Regular cardiac myocyte (primary cell): ENCODE measurements at places on chromosomes 3 and 15. TPM values are rescaled to one million over a fixed set of nuclear protein-coding genes. Genes with fewer than 3 reads are reported as not detected.

Gene FAM107A
- not detected in 2 replicates for total RNA-seq

Gene AMOTL2
- 96.4 and 184 TPM in 2 replicates for total RNA-seq

Gene FILIP1L
- total RNA-seq: 11.7 and 34.1 TPM in 2 replicates

Gene GOLGA6A
- under 0.01 and 0.28 TPM in 2 replicates for total RNA-seq

Gene SCN5A
- total RNA-seq: 1.1 and 1.2 TPM in 2 replicates

Gene PLCH1
- total RNA-seq: under 0.01 TPM in 1 of 2 replicates, not detected in the other

Gene MYZAP
- total RNA-seq: not detected in 2 replicates

Gene NOX5
- total RNA-seq: under 0.01 and 0.28 TPM in 2 replicates

Gene VIPR1
- total RNA-seq: 7.7 and 22.8 TPM in 2 replicates

Gene SERINC4
- total RNA-seq: not detected in 2 replicates

Gene GRAMD2A
- 0.19 and 0.28 TPM in 2 replicates for total RNA-seq

Gene EPHA6
- not detected in 2 replicates for total RNA-seq
